ENCODE measurements at places on chromosomes 4 and X.

GRCh38 chr4:114077610-114078009 lies 98.2 kb upstream of the ARSJ start:
- no peak for DNase-seq

DNA sequence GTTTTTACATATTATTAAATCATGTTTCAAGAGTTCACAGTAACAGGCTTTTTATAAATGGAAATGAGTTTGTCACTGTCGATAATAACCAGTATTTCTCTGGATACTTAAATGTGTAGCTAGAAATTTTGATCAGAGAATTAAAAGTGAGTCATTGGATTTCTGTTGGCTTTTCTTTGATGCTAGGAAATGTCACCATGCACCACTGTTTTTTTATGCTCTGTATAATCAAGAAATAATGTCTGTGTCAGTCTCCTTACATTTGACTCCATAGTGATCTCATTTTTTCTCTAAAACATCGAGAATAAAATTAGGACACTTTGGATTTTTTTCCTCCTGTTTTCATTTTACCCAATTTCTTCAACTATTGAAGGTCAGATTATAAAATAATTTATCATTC lies 234.2 kb downstream of the RAPGEF2 start:
- DNase-seq, result no peak

GRCh38 chrX:2907295-2907694 lies 21.8 kb downstream of the ARSD start:
- no peak for DNase-seq

DNA sequence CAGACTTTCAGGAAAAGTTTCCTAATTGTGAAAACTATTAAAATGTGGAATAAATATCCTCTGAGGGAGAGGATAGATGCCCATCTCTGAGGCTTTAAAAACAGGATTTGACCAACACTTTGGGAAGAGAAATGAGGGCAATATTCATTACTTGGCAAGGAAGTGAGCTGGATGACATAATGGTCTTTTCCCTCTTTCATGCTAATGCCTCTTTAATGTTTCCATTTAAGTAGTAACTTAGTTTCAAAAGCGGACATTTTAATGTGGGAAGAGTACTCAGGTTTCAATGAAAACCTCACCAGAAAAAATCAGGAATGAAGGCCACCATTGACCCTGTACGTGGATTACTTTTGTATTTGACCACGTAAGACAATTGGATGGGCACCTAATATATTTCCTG lies 503.3 kb downstream of the ANKRD50 start:
- DNase-seq, result no peak

DNA sequence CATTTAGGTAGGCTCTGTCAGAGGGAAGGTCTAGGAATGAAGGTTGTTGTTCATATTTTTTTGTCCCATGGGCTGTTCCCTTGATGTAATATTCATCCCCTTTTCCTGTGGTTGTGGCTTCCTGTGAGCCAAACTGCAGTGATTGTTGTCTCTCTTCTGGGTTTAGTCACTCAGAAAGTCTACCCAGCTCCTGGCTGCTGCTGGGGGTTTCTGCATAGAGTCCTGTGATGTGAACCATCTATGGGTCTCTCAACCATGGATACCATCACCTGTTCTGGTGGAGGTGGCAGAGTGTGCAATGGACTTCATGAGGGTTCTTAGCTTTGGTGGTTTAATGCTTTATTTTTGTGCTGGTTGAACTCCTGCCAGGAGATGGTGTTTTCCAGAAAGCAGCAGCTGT lies 122.8 kb downstream of the ZC4H2 start:
- no peak for DNase-seq

- no peak for DNase-seq
Measured at GRCh38 chr4:57043347-57044251, 64.9 kb downstream of the POLR2B start.

DNA sequence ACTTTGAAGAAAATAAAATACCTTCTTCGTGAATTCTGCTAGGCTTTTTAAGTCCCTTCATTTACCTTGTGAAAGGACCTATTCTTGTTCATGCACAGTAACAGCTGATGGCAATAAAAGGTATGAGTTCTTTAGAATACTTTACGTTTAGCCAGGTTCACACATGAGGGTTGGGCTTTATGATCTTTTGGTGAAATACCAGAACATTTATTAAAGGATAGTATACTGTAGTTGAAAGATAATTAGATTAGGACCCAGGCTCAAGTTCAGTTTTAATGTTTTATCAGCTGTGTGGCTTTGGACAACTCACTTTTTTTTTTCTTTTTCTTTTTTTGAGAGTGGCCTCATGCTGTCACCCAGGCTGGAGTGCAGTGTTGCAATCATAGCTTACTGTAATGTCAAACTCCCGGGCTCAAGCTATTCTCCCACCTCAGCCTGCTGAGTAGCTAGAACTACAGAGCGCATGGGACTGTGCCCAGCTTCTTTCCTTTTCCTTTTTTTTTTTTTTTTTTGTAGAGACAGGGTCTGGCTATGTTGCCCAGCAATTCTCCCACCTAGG lies 28.2 kb upstream of the NEIL3 start:
- DNase-seq, result no peak
